ENCODE measurements at places on chromosomes 2 and 18. TPM values are rescaled to one million over a fixed set of nuclear protein-coding genes. Genes with fewer than 3 reads are reported as not detected.

DNA sequence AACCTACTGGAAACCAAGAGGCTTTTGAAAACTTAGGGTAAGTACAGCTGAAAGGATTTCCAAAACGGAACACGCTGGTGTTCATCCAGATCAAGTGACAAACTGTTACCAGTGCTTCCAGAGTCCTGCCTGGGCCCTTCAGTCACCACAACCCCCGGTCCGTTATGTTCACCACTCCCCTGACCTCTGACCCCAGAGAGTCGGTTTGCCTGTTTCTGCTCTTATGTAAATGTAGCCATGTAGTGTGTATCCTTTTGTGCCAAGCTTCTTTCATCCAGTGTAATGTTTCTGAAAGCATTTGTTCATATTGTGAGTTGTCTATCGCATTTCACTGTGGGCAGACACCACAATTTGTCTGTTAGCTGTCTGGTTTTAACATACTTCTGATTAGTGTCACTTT is 217.5 kb downstream of the NCK2 start:
- DNase-seq: no peak

GRCh38 chr2:57402096-57402495 is 644.5 kb upstream of the VRK2 start:
- no peak for DNase-seq

GRCh38 chr2:216034065-216034464 is 20.7 kb upstream of the MREG start:
- DNase-seq: peak; percentile 75

GRCh38 chr2:200471324-200471848 is 38.5 kb downstream of the KCTD18 start:
- DNase-seq: no peak

- no peak for DNase-seq
Measured at GRCh38 chr2:172777431-172777830, 41.8 kb downstream of the RAPGEF4 start.

DNA sequence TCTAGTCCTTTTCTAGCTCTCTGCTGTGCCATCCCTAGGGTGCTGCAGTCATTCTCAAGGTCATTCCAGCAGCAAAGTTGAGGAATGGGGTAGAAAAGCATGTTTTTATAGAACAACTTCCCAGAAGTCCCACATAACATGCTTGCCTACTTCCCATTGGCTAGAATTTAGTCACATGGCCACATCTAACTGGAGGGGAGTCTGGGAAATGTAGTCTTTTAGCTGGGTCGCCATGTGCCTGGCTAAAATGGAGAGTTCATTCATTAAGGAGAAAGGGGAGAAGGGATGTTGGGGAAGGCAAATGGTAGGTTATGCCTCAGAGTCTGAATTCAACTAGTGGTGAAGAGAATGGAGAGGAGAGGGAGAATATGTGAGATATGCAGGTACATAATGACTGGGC is 85.7 kb downstream of the SLC4A3 start:
- peak; percentile 64 for DNase-seq

- no peak for DNase-seq
Measured at GRCh38 chr2:233480490-233481202, 85.9 kb downstream of the USP40 start.

DNA sequence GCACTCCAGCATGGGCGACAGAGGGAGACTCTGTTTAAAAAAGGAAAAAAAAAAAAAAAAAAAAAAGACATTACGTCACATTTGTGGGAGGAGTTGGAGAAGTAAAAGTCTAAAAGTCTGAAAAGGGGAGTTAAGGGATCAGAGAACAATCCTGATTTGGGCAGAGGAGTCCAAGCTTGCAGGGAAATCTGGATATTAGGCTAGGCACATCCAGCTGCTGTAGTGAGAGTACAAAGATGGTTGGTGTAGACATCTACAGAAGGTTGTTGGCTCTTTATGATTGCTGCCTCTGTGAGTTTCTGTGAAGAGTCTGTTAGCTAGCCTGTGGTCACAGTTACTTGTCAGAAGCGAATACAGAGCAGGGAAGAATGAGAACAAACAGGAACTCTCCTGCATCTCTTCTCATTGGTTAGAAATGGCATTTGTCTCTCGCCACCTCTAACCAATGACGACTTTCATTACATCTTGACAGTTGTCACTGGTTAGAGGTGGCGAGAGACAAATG is 3.3 kb upstream of the OSBPL6 start:
- DNase-seq: no peak

IL18R1 gene
- 0.64 TPM for total RNA-seq

ALPP gene
- total RNA-seq: not detected

GPBAR1 gene
- under 0.01 TPM for total RNA-seq

FAM110C gene
- total RNA-seq: not detected

KIAA2012 gene
- under 0.01 TPM for total RNA-seq

GAL3ST2 gene
- total RNA-seq: 0.43 TPM
